Activated T-helper 1 cell treated with anti-CD3 and anti-CD28 coated beads, Interleukin-2, amount 50 U/mL, for 16 hours (primary cell): ENCODE measurements at places on chromosomes 12 and 14.

GRCh38 chr12:33296529-33296928, 143.1 kb downstream of the SYT10 start:
- DNase-seq = no peak

- DNase-seq = no peak
These were observed 260.8 kb downstream of the RASSF9 start for GRCh38 chr12:85575120-85576096.

GRCh38 chr12:29497588-29497987, at the start of gene OVCH1:
Gene OVCH1, minus strand, starts transcription at chr12:29497686. Its CDS starts 0 bp downstream, at chr12:29497686.
- DNase-seq = no peak

DNA sequence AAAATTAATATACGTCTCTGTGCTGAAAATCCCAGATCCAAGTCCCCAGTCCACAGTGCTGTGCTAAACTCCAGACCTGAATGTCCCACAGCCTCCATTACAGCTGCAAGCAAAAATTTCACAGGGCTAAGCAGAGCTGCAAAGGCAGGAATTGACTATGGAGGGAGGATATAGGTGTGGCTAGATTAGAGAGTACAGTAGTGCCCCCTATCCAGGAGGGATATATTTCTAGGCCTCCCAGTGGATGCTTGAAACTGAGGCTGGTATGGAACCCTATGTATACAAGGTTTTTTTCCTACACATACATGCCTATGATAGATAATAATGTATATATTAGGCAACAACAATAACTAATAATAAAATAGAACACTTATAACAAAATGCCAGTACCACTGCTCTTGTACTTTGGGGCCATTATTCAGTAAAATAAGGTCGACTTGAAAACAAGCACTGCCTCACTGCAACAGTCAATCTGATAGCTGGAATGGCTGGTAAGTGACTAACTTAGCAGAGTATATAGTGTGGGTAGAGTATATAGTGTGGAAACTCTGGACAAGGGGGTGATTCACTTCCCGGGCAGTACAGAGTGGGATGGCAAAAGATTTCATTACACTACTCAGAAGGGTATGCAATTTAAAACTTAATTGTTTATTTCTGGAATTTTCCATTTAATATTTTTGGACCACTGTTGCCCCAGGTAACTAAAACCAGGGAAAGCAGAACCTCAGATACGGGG, 82.7 kb downstream of the C14orf132 start:
- DNase-seq = no peak

DNA sequence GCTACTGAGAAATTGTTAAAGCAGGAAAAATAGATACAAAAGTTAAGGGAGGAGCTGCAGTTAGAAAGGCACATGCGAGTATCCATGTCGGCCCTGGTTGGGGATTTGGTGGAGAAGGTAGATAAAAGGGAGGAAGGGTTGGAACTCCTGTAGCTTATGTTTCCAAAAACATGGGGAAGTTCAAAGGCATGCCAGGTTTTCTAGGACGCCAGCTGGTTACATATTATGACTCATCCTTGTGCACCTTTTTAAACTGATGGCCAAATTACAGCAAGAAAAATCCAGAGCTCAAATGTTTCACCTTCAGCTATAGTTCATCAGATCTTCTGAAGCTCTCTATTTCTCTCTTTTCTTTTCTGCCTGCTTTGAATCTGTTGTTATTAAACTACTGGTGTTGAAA, 13.2 kb upstream of the MAP4K5 start:
- no peak for DNase-seq

- DNase-seq = no peak
These were observed 51.4 kb downstream of the GRIP1 start for GRCh38 chr12:66627270-66627987.

GRCh38 chr12:42996869-42997431, 407.4 kb upstream of the PRICKLE1 start:
- no peak for DNase-seq

GRCh38 chr12:107469011-107469410, 216.6 kb upstream of the PWP1 start:
- no peak for DNase-seq

GRCh38 chr14:76273346-76273745, 102.6 kb upstream of the ESRRB start:
- no peak for DNase-seq

DNA sequence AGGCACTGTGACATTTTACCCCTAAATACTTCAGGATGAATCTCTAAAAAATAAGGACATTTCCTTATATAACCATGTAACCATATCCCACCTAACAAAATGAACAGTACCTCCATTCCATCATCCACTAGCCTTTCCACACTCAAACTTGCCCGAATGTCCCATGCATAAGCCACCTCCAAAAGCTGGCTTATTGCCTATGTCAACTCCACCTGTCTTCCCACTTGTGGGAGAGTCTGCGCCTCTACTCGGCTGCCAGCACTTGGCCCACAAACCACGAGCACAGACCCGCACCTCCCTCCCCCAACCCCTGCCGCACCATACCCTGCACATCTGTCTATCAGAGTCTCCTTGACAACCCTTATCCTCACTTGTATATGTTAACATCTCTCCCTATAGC, 165.8 kb downstream of the CALM1 start:
- DNase-seq = no peak

DNA sequence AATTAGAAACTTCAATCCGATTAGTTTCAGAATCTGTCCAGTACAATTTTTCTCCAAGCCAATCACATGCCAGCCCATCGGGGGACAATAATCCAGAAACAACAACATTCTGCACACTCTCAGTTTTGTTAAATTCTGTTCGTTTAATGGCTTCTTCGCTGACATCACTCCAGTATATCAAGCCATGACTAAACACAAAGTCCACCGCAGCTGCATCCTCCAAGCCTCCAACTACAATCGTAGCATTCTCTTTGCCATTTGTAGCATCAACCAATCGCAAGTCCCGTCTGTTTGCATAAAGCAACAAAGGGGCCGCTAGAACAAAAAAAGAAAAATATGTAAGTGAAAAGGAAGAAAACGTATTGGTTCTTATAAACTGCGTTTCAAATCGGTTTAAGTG, 22.5 kb downstream of the LRP6 start:
- no peak for DNase-seq

- DNase-seq = peak; percentile 8
These were observed 117.8 kb downstream of the PHLDA1 start for GRCh38 chr12:75913502-75914351.

- DNase-seq = no peak
These were observed 27.4 kb upstream of the C12orf50 start for GRCh38 chr12:88056571-88056970.

- no peak for DNase-seq
These were observed 187.4 kb upstream of the NTF3 start for GRCh38 chr12:5244513-5244972.

- no peak for DNase-seq
These were observed 86.4 kb upstream of the GPR68 start for GRCh38 chr14:91330856-91331255.

GRCh38 chr12:116480210-116480810, 78.9 kb upstream of the MAP1LC3B2 start:
- DNase-seq = no peak

DNA sequence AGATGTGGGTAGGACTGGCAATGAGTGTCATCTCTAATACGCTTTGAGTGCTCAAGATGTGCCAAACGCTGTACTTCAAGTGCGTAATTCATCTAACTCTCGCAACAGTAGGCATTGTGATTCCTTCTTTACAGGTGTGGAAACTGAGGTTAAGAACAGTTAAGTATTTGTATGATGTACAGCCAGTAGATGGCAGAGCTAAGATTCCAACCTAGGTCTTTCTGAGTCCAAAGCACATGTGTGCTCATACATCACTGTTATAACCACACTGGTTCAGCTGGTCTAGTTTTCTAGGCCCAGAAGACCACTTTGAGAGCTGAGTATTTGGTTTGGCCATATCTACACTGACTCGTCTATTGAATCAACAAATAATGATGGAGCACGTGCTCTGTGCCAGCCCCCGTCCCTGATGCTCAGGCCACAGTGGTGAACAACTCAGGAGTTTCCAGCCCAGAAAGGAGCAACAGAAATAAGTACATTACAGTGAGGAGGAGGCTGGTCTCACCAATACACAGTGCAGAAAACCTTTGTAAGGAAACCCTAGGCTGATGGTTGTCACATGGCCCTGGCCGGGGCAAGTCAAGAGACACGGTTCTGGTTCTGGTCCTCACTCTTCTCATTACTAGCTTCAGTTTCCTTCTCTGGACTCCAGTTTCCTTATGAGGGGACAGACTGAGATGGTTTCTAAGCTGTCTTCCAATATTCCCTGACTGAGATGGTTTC, 69.3 kb upstream of the SCN8A start:
- DNase-seq = no peak

GRCh38 chr12:63079791-63080502, 71.1 kb downstream of the AVPR1A start:
- no peak for DNase-seq

DNA sequence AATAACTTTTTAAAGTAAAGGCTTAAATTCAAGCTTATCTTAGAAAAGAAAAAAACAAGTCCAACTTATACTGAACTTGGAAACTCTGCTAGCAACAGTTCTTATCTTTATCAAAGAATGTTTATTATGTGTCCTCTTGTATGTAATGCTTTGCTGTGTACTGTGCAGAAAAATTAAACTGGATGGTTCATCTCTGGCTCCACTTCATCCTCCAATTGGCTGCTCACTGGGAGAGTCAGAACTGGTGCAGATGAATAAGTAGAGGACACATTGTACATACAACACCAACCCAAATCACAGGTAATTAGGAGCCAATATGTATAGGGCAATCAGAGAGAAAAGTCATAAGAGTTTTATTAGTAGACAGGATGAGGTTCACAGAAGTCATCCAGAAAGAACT, 123.6 kb upstream of the NAP1L1 start:
- DNase-seq = no peak

- no peak for DNase-seq
These were observed 39.9 kb downstream of the RIN3 start for GRCh38 chr14:92553438-92553837.

GRCh38 chr12:31323391-31324115, 2.4 kb downstream of the SINHCAF start:
- peak; percentile 30 for DNase-seq

- no peak for DNase-seq
These were observed 98.8 kb downstream of the DACT1 start for GRCh38 chr14:58736606-58737005.

- no peak for DNase-seq
These were observed 341.8 kb downstream of the C12orf50 start for GRCh38 chr12:87687362-87687761.

- no peak for DNase-seq
These were observed 47.4 kb downstream of the TPCN1 start for GRCh38 chr12:113268621-113269020.

- DNase-seq = no peak
These were observed 3.8 kb downstream of the GPD1 start for GRCh38 chr12:50107416-50108268.

- DNase-seq = no peak
These were observed 832.0 kb downstream of the GALC start for GRCh38 chr14:87160989-87161388.

GRCh38 chr14:101155575-101155974, 252.1 kb upstream of the RTL1 start:
- DNase-seq = no peak

GRCh38 chr12:71476513-71476912, 36.9 kb downstream of the LGR5 start:
- DNase-seq = no peak

- DNase-seq = no peak
These were observed 76.6 kb downstream of the ZNF664 start for GRCh38 chr12:124049451-124050094.

- DNase-seq = no peak
These were observed 58.0 kb downstream of the PAPLN start for GRCh38 chr14:73295198-73295796.

- DNase-seq = peak; percentile 93
These were observed 24.4 kb upstream of the LRTM2 start for GRCh38 chr12:1795785-1796514.

DNA sequence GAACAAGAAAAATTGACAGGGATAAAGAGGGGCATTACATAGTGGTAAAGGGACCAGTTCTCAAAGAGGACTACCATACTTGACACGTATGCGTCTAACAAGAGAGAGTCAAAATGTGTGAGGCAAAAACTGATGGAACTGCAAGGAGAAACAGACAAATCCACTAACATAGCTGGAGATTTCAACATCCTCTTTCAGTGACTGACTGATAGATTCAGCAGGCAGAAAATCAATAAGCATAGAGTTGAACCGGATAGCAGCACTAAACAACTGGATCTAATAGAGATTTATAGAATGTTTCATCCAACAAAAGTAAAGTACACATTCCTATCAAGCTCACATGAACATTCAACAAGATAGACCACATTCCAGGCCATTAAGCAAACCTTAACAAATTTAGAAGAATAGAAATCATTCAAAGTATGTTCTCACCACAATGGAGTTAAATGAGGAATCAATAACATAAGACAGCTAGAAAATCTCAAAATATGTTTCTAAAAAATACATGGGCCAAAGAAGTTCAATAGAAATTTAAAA, 16.1 kb upstream of the CRACR2A start:
- DNase-seq = no peak

- DNase-seq = no peak
These were observed 200.1 kb downstream of the TMTC2 start for GRCh38 chr12:82886671-82887340.

DNA sequence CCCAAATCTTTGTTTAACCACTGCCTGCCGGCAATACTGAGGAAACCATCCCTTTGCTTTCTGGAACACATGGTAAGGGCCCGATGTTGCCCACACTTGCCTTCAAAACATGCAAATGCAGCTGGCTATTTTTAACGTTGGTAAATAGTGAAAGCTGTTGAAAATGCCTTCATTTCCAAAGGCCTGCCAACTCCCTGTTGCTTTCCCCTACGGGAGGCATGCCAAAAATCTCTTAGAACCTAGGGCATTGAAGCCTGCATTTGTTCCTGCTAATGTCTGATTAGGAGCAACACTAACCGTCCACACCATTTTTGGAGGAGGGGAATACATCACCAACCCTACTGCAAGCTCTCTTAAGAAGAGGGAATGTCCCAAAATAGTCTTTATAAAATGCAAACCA, 152.6 kb upstream of the NOS1 start:
- DNase-seq = no peak

- DNase-seq = no peak
These were observed 311.8 kb upstream of the AMIGO2 start for GRCh38 chr12:47391566-47391965.

DNA sequence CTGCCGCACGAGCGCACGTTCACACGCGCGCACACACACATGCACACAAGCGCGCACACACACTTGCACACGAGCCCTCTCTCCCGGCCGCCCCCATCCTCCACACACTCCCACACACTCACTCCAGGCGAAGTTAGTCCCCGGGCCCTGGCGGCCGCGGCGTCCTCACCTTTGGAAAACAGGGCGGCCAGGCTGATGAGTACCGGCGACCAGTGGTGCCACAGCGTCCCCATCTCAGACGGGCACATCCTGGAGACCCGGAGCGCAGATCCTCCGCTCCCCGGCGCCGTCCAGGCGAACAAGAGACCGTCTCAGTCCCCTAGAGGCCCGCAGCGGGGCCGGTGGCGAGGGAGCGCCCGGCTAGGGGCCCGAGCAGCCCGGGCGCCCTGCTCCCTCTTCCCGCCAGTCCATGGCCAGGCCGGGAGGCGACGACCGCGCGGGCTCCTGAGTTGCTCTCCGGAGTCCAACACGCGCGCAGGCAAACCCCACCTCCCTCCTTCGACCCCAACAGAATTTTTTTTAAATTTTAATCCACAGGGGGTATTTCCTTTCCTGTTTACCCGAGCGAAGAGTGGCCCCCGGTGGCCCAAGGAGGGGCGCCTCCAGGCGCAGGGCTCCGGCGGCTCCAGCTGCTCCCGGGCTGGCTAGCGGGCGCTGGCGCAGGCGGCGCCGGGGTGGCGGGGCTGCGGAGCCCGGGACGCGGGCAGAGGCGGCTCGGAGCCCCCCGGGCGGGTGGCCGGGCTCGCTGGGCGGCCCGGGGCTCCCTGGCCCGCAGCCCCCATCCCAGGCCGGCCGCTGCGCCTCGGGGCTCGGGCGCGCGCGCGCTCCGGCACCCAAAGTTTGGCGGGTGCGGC, 506 bp downstream of the TMEM132D start:
- DNase-seq = no peak
